SJSA1 (cell line): ENCODE measurements at places on chromosomes 6 and 20. TPM values are rescaled to one million over a fixed set of nuclear protein-coding genes. Genes with fewer than 3 reads are reported as not detected.

DNA sequence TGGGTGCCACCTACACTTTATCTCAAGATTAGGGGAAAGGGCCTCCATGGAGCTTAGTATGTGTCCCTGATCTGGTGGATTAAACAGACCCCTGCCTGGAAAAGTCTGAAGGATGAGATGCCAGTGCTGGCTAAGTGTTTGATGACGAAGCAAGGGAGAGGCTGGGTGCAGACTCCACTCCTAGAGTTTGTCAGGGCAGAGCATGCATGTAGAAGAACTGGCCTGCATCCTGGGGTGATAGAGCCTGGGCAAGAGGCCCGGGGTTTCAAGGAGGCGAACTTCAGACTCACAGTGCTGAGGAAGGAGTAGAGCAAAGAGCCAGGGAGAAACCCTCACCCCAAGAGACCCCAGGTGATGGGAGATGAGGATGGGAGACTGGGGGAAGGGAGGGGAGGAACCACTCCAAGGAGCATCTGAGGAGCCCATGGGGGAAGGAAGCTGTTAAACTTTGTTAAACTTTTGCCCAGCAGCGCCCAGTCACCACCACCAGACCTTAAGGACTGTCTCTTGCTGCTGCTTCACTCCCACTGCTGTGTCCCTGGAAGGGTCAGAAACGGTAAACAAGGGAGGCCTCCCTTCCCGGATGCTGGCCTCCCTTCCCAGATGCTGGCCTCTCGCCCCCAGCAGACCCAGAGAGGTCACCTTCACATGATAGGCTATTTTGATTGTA is 61.6 kb downstream of the RPRD1B start:
- no peak for DNase-seq

- DNase-seq = no peak
Observed at GRCh38 chr20:60300374-60300773, 342.2 kb downstream of the CDH26 start.

- peak; percentile 50 for DNase-seq
Observed at GRCh38 chr6:35038076-35038475, 103.1 kb downstream of the TCP11 start.

- DNase-seq = no peak
Observed at GRCh38 chr20:326645-327185, 1.4 kb downstream of the SOX12 start.

- no peak for DNase-seq
Observed at GRCh38 chr6:42537536-42537935, 26.3 kb upstream of the UBR2 start.

DNA sequence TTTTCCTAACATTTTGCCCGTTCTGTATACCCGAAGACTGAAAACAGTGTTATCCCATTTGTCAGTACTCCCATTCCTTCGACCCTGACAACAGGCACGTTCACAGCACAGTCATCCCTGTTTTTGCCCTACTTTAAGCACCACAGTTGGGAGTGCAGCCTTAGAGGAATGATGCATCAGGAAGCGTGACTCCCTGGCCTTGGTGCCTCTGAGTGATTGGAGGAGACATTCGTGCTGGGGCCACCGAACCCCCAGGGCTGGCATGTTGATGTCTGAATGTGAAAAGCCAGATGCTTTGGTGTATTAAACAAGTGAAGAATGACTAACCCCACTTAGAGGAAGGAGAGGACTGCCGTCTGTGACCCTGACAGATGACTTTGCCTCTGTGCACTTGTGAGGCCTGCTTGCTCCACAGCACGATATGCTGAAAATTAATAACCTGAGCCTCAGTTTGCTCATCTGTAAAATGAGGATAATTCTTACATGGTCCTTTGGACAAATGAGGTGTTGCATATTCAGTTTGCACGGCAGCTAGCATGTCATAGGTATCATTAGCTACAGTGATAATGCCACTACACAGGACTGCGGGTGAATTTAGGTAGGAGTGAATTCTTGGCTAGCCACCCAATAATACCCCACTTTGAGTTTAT is 36.0 kb downstream of the STK35 start:
- DNase-seq = peak; percentile 14

- DNase-seq = no peak
Observed at GRCh38 chr20:45470262-45470931, 844 bp downstream of the WFDC2 start.

GRCh38 chr6:38134704-38135088 is 315.2 kb downstream of the ZFAND3 start:
- DNase-seq = no peak

DNA sequence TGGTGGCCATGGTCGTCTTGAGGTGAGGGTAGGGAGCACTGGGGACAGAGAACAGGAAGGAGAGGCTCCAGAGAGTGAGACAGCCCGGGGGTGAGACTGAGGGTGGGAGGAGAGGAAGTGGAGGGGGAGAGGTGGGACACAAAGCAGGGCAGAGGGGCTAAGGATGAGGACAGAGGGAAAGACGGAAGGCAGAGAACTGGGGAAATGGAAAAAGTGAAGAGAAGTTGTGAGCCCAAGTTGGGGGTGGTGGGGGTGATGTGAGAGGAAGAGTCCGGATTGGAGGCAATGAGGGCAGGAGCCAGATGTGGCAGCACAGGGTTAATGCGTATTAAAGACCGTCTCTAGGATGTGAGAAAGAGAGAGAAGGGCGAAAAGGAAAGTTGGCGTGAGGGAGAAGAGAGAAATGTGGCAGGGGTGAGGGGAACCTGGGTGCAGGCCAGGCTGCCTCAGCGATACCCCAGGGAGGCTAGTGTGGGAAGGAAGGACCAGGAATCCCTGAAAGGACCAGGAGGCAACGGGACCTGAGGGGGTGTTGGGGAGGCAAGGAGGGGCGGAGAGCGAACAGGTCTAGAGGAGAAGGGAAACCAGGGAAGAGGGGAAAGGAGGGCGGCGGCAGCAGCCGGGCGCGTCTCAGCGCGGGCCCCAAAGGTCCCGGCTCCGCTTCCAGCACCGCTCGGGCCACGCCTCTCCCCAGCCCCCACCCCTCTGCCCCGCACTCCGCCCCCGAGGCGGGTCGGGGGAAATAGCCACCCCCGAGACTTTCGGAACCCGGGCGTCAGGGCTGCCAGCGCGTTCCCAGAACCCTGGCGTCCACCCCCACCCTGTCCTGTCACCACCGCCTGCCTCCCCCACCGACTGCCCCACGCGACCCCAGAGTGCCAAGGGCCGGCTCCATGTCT is at the start of gene PPP1R18:
PPP1R18 (minus strand) TSS at position 637 of the 899 bp plus-strand sequence; CDS start at position 10, 627 bp downstream.
- DNase-seq = peak; percentile 63

DNA sequence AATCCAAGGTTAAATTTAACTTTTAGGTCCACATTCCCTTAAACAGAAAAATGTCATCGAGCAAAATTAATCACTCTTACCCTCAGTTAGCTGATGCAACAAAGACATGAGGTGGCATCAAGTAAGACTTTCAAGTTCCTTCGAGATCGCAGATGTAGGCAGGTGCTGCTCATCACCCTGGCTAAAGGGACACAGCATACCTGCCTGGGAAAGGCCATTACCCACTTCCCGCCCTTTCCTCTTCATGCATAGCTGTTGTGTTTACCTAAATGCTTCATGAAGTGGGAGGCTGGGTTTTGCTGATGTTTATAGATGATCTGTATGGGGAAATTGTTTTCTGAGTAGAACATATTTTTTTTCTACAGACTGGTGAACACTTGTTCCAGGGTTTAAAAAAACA is 67.7 kb downstream of the GFRA4 start:
- DNase-seq = no peak

GRCh38 chr6:151324488-151324825 is 66.9 kb downstream of the ZBTB2 start:
- no peak for DNase-seq

- no peak for DNase-seq
Observed at GRCh38 chr6:44353336-44353735, 10.9 kb downstream of the SPATS1 start.

CFAP61 gene
- total RNA-seq = not detected in 2 replicates

CST5 gene
- total RNA-seq = not detected in 2 replicates

LINC00237 gene
- not detected in 2 replicates for total RNA-seq

SYCP2L gene
- total RNA-seq = 1.0 TPM in 1 of 2 replicates, not detected in the other

SRSF6 gene
- total RNA-seq = 37.8 and 44.3 TPM in 2 replicates

PDCD2 gene
- total RNA-seq = 123 and 141 TPM in 2 replicates

ADGRF4 gene
- not detected in 2 replicates for total RNA-seq

RAB32 gene
- 88.6 and 146 TPM in 2 replicates for total RNA-seq

THEMIS gene
- total RNA-seq = not detected in 2 replicates

GRM1 gene
- not detected in 2 replicates for total RNA-seq

NRSN1 gene
- not detected in 2 replicates for total RNA-seq

CD109 gene
- 31.2 and 47.3 TPM in 2 replicates for total RNA-seq
